Natural killer cell (primary cell): ENCODE measurements at places on chromosomes 2 and 18. TPM values are rescaled to one million over a fixed set of nuclear protein-coding genes. Genes with fewer than 3 reads are reported as not detected.
A peak's percentile ranks its signal among the peaks of the same experiment; 100 is the strongest.

DNA sequence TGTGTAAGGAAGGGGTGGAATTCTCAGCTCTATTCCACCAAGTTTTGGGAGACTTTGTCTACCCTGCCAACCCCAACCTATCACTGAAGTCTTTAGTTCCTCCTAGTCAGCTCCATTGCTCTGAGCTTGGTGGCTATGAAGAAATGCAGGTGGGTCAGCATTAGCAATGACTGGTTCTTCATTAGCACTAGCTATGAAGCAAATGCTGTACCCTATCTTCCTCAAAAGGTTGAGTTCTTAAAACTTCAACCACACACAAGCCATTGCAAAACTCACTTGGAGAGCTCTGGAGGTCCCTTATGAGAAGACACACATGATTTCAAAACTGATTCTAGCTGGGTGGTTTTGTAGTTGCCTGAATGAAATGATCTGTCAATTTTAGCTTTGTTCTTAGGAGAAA lies 193.8 kb downstream of the IKZF2 start:
- H3K27ac ChIP-seq, result peak overlapping the region; percentile 70
- H3K36me3 ChIP-seq, result peaks cover 2% of the 10 kb centered on the region
- no peak overlapping the region for H3K4me3 ChIP-seq
- peaks cover 28% of the 10 kb centered on the region for H3K4me1 ChIP-seq

GRCh38 chr2:22838461-22838860 lies 546.5 kb upstream of the KLHL29 start:
- no peaks in the 10 kb centered on the region for H3K4me1 ChIP-seq
- DNase-seq, result no peak
- H3K36me3 ChIP-seq, result no peaks in the 10 kb centered on the region
- H3K27ac ChIP-seq, result no peak overlapping the region
- H3K4me3 ChIP-seq, result no peak overlapping the region
- H3K27me3 ChIP-seq, result no peaks in the 10 kb centered on the region

- DNase-seq, result no peak
- H3K27me3 ChIP-seq, result no peaks in the 10 kb centered on the region
- H3K36me3 ChIP-seq, result no peaks in the 10 kb centered on the region
- no peaks in the 10 kb centered on the region for H3K4me1 ChIP-seq
- no peak overlapping the region for H3K27ac ChIP-seq
Measured at GRCh38 chr18:60649842-60650536, 277.4 kb upstream of the MC4R start.

GRCh38 chr2:72138011-72138881 lies 9.4 kb downstream of the CYP26B1 start:
- no peak overlapping the region for H3K4me3 ChIP-seq
- DNase-seq, result no peak
- no peaks in the 10 kb centered on the region for H3K27me3 ChIP-seq
- peaks cover 6% of the 10 kb centered on the region for H3K4me1 ChIP-seq
- H3K36me3 ChIP-seq, result no peaks in the 10 kb centered on the region

GRCh38 chr2:65043001-65043400 lies 13.2 kb upstream of the CEP68 start:
- H3K27ac ChIP-seq, result no peak overlapping the region
- no peaks in the 10 kb centered on the region for H3K27me3 ChIP-seq
- DNase-seq, result no peak
- H3K36me3 ChIP-seq, result no peaks in the 10 kb centered on the region
- no peak overlapping the region for H3K4me3 ChIP-seq
- H3K4me1 ChIP-seq, result peaks cover 4% of the 10 kb centered on the region

DNA sequence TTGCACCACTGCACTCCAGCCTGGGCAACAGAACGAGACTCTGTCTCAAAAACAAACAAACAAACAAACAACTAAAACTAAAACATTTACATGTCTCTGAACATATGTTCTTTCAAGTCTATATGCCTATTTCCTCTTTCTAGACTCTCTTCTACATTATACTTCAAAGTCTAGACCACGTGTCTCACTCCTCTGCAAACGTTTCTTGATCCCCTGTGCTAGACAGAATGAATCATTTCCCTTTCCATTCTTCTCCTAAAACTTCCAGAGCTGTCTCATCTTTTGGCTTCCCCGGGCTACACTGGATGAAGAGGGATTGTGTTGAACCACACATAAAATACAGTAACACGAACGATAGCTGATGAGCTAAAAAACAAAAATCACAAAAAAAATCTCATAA lies 67.1 kb downstream of the BAZ2B start:
- no peaks in the 10 kb centered on the region for H3K36me3 ChIP-seq
- no peak for DNase-seq
- H3K27ac ChIP-seq, result no peak overlapping the region
- no peak overlapping the region for H3K4me3 ChIP-seq
- H3K27me3 ChIP-seq, result no peaks in the 10 kb centered on the region
- H3K4me1 ChIP-seq, result no peaks in the 10 kb centered on the region

DNA sequence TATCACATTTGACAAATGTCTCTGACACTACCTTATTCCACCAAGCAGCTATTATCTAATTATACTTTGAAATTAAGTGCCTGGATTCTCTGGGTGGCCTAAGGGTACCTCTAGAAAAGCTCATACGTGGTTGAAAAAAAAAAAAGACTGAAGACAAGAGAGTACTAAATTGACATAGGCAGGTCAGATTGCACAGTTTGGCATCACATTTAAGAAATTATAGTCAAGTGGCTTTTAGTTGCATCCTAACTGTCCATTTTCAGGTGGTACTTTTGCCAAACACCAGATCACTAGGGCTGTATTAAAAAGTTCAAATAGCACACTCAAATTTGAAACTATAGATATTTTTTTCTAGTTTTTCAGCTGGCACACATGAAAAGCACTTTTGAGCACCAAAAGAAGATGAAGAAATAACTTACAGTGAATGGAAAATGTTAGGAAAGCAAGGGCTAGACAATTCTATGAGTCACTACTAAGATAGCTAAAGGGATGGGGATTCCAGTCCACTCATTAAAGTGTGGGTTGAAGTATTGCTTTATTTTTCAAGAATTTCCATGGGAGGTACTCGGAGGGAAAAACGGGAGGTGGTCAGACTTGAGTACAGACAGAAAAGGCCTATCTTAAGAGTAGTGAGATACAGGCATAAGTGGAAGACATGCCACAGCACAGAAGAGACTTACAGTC lies 106.5 kb upstream of the COL5A2 start:
- no peaks in the 10 kb centered on the region for H3K27me3 ChIP-seq
- DNase-seq, result no peak
- H3K4me3 ChIP-seq, result no peak overlapping the region

DNA sequence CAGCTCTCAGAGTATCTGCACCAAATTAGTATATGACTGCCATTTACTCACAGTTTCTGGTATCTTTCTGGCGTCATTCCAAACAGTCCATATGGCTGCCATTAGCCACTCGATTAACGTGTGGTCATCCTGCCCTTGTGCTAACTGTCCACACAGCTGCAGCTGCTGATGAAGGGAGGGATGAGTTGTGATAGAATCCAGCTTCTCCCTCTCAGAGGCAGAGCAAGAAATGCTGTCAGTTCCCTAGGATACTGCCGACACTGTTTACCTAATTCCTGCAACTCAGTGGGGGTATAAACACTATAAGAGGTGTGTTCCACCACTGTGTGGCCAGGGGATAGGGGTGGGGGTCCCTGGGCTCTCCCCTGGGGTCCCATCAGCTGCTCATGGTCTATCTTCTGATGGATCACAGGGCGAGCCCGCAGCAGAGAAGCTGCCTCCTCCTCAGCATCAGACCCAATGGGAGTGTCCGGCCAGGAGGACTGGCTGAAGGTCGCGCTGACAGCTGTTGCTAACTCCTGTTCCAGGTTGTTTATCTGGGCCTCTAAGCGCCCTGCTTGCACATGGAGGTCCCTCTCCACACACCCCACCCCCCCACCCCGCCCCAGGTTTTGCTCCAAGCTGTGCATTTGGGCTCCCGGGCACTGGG lies 17.3 kb upstream of the KLHL23 start:
- H3K27ac ChIP-seq, result no peak overlapping the region
- H3K36me3 ChIP-seq, result no peaks in the 10 kb centered on the region
- DNase-seq, result no peak
- no peaks in the 10 kb centered on the region for H3K27me3 ChIP-seq

DNA sequence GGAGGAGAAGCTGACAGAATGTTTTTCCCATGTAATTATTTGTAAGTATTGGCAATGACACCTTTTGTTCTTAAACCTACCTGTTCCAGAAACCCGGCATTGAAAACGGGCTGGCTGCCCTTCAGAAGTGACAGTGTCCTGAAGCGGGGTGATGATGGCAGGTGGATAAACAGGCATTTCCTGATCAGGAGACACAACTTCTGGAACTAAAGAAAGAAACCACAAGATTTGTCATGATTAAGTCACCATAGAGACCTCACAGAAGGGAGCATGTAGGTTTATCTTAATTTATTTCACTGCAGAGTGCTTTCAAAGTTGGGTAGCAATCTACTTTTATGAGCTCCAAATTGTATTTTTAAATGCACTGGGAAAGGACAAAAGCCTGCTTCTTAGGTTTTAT lies 43.1 kb downstream of the TTN start:
- H3K27me3 ChIP-seq, result no peaks in the 10 kb centered on the region
- H3K27ac ChIP-seq, result no peak overlapping the region
- DNase-seq, result no peak

DNA sequence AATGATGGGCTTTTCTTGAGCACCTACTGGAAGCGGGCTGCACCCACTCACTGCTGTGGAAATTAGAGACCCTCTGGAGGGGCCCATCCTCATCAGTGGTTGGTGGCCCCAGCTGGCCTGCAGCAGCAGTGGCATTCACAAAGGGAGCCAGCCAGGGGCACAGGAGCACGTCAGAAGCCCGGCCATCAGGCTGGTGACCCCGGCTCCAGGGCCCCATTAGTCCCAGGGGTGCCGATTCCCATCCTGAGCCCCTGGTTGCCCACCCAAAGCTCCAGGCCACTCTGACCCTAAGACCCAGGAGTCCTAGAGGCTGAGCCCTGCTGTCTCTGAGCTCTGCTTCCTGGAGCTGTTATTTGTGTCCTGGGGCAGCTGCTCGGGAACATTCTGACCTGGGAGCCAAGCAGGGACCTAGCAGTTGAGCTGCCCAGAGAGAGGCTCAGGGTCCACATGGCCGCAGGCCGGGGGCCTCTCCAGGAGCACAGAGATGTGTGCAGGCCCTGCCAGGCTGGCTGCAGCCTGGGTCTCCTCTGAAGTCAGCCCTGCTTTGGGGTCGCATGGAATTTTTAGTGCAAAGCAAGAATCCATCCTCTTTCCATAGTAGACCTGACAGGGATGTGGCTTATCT lies 207.2 kb downstream of the KLHL29 start:
- H3K36me3 ChIP-seq, result no peaks in the 10 kb centered on the region
- H3K4me3 ChIP-seq, result no peak overlapping the region
- DNase-seq, result no peak
- H3K27ac ChIP-seq, result no peak overlapping the region
- no peaks in the 10 kb centered on the region for H3K4me1 ChIP-seq

GRCh38 chr2:1478311-1479305 lies 65.3 kb downstream of the TPO start:
- H3K36me3 ChIP-seq, result no peaks in the 10 kb centered on the region
- DNase-seq, result no peak
- H3K27ac ChIP-seq, result no peak overlapping the region
- no peaks in the 10 kb centered on the region for H3K27me3 ChIP-seq

DNA sequence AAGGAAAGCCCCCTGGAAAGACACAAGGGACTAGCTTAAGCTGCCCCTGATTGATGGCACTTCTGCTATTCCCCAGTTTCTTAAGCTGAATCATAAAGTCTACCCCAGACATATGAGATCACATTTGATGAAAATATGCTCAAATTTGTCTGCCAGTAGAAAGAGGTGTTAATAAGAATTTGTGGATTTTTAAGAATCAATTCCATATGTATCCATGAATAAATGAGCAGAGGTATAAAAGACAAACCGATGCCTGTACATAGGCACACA lies 119.9 kb downstream of the CCBE1 start:
- no peak overlapping the region for H3K4me3 ChIP-seq
- DNase-seq, result no peak
- no peaks in the 10 kb centered on the region for H3K4me1 ChIP-seq
- no peaks in the 10 kb centered on the region for H3K27me3 ChIP-seq
- H3K27ac ChIP-seq, result no peak overlapping the region

DNA sequence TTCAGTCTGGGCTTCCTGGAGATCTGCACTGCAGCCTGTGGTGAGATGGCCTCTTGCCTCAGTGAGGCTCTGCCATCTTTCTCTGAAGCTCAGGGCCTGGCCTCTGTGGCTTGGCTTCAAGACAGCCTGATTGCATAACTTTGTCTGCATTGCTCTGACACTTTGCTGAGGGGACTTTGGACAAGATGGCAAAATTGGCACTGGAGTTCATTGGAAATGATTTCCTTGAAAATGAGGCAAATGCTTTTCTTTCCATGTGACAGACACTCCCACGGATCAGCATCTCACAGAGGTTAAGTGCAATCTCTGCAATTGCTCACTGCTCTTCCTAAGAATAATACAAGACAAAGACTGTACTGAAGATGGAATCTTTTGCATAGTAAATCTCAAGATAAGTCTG lies 166.8 kb downstream of the KCNS3 start:
- no peak for DNase-seq
- H3K27me3 ChIP-seq, result no peaks in the 10 kb centered on the region
- H3K4me1 ChIP-seq, result no peaks in the 10 kb centered on the region
- H3K36me3 ChIP-seq, result no peaks in the 10 kb centered on the region
- no peak overlapping the region for H3K27ac ChIP-seq

DNA sequence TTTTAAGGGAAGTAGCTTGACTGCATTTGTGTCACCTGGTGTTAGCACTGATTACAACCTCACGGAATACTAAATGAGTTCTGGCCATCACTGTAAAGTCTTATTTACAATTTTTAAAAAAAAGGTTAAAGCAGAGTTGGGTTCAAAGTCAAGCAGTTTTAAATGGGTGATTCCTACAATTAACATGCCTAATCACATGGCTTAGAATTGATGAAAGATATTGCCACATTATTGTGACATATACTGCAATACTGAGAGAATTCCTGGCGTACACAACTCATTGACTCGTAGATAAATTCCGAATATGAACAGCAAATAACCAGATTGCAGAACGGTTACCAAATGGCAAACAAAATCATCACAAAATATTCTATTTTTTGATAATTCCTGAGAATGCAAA lies 34.2 kb downstream of the ROCK2 start:
- no peak overlapping the region for H3K4me3 ChIP-seq
- H3K36me3 ChIP-seq, result no peaks in the 10 kb centered on the region
- DNase-seq, result no peak
- H3K27me3 ChIP-seq, result no peaks in the 10 kb centered on the region
- no peak overlapping the region for H3K27ac ChIP-seq

The CCDC121 gene
- 0.42 TPM for total RNA-seq

The FBXO36 gene
- total RNA-seq, result 1.2 TPM

The ZNF532 gene
- 28.5 TPM for total RNA-seq

The SKA1 gene
- total RNA-seq, result 1.2 TPM

The DCDC2C gene
- not detected for total RNA-seq

The STPG4 gene
- 0.65 TPM for total RNA-seq

The HRH4 gene
- 13.9 TPM for total RNA-seq

The ERBB4 gene
- not detected for total RNA-seq

The ONECUT2 gene
- not detected for total RNA-seq

The SULT1C2 gene
- total RNA-seq, result not detected

The ATP8B1 gene
- not detected for total RNA-seq

The CRYGC gene
- total RNA-seq, result not detected

The SEC11C gene
- total RNA-seq, result 50.9 TPM

The KYNU gene
- total RNA-seq, result 0.82 TPM

The SERPINB5 gene
- total RNA-seq, result not detected

The STON1 gene
- 3.0 TPM for total RNA-seq

The AOX1 gene
- total RNA-seq, result not detected

The CYS1 gene
- total RNA-seq, result not detected

The UGT1A4 gene
- total RNA-seq, result not detected
